ENCODE measurements at places on chromosomes 5 and 9.
A peak's percentile ranks its signal among the peaks of the same experiment; 100 is the strongest.

GRCh38 chr5:160921-161802 is 30.1 kb upstream of the LRRC14B start:
- DNase-seq, result no peak

DNA sequence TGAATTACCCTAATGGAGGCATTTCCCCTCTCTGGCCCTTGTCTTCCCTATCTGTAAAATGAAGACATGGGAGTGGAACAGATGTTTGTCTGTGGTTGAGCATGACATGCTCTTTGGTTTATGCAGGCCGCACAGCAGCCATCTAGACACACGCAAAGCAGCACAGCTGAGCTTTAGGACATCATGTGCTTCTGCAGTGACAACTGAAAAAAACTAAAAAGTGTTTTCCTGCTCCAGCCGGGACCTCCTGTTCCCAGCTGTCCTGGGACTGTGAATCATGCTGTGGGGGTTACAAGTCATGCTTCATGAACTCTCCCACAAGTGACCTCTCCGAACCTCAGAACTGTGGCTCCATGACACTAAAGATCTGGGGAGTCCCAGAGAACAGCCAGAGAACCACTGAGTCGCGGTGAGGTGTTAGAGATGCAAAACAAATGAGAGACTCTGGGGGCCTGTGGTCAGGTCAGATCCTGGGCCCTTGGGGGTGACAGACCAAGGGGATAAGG is 1.7 kb downstream of the SMIM3 start:
- no peak for DNase-seq

DNA sequence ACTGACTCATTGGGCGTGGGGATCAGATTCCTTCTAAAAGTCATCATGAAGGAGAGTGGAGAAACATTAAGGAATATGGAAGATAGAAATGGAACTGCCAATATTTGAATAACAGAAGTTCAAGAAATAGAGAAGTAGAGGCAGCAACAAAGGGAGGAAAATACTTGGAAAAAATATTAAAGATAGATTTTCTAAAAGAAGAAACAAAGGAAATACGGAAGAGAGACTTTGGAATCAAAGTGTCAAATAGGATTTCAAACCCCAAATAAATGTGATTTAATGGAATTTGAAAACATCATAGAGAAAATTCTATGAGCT is 605.1 kb upstream of the KLF4 start:
- no peak for DNase-seq

GRCh38 chr5:135429301-135430134 is 17.6 kb downstream of the DCANP1 start:
- no peak for DNase-seq

GRCh38 chr9:125629446-125629845 is 77.6 kb downstream of the MAPKAP1 start:
- DNase-seq, result no peak

- no peak for DNase-seq
Measured at GRCh38 chr5:133524666-133525065, 87.7 kb downstream of the FSTL4 start.

- no peak for DNase-seq
Measured at GRCh38 chr9:16817002-16817401, 53.5 kb downstream of the BNC2 start.

- peak; percentile 1 for DNase-seq
Measured at GRCh38 chr5:94463739-94464138, 154.7 kb downstream of the KIAA0825 start.

DNA sequence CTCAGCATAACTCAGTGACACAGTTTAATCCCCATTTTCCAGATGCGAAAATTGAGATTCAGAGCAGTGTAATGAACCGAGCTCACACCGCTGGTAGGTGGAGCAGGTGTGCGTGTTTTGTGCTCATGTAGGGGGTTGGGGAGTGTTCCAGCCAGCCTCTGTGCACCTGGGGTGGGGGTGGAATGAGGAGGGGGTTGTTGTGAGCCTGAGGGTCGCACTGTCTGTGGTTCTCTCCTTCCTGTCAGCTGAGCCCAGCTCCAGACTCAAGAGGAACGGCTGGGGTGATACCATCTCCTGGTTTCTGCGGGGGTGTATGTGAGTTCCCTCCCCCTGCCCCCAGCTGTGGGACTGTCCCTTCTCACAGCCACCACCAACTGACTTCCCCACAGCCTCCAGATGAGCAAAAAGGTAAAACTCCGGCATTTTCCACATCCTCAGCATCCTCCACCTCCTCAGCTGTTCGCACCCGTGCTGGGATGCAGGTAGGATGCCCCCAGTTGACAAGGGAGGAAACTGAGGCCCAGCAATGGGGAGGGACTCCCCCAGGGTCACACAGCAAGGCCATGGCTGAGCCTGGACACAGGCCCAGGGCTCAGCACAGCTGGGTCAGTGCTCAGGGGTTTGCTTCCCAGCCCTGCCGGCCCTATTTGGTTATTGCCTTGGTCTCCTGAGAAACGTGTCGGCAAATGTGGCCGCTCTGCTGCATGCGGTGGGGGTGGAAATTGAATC is 2.1 kb downstream of the SH2D3C start:
- DNase-seq, result no peak

DNA sequence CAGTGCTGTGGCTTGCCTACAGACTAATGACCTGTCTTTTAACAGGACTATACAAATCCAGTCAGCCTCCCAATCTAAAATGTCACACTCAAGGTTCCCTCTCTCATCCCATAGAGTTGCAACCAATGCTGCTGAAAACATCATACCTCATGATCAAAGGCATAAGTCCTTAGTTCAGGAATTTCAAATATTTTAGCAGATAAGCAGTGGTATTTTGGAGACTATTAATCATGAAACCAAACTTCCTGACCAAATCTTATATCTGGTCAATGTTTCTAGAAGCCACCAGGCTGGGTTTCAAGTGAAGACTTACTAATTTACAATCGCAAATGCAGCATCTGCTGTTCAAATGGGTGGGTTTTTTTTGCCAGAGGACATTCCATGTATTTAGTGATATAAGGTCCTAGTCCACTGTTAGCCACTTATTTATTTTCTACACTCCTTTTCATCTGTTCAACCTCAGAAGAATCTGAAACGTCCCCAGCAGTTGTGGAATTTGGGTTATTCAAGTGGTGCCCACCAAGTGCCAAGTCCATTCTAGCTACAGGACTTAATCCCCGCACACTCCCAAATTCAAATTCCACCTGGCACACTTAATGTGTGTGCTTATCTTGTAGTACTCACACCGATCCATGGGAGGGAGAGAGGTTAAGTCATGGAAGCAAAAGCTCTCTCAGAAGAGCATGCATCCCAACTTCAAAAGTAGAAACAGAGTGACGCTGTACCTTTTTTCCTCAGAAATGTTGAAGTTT is 5.8 kb downstream of the TAS2R1 start:
- DNase-seq, result peak; percentile 2

DNA sequence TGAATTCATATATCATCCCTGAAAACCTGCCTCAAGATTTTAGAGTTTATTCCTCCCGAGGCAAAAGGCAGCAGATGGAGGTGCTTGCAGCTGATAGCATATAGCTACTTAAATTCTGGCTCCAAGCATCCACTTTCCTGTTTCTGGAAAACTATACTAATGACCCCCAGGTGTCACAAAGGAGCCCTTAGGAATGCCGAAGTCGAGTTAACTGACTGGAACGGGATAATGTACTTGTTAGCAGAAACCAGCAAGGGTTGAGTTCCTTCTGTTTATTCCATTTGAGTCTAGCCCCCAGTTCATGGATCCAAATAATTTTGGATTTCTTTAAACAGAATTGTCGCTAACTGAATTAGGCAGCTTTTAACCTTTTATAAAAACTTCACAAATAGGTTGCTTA is 44.5 kb downstream of the PTTG1 start:
- DNase-seq, result no peak

GRCh38 chr5:143403593-143404415 is at the start of gene NR3C1:
Gene NR3C1 (minus strand): TSS chr5:143403686. CDS start chr5:143400839, 2,847 bp downstream.
- DNase-seq, result peak; percentile 53

DNA sequence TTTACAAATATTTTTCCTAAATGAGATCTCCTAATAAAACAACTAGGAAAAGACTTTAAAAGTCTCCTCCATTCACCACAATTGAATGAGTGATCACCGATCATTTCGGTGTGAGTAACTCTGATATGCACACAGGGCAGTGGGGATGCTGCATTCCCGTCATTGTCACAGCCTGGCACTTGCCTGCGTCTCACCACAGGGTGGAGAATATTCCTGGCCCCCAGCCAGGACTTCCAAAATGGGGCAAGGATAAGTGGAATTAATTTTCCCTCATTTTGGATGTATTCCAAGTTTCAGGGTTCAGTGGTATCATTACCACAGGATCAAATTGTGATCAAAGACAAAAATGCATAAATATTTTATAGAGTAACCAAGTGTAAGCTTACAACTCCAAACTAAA is 107.1 kb downstream of the CTNND2 start:
- DNase-seq, result no peak

DNA sequence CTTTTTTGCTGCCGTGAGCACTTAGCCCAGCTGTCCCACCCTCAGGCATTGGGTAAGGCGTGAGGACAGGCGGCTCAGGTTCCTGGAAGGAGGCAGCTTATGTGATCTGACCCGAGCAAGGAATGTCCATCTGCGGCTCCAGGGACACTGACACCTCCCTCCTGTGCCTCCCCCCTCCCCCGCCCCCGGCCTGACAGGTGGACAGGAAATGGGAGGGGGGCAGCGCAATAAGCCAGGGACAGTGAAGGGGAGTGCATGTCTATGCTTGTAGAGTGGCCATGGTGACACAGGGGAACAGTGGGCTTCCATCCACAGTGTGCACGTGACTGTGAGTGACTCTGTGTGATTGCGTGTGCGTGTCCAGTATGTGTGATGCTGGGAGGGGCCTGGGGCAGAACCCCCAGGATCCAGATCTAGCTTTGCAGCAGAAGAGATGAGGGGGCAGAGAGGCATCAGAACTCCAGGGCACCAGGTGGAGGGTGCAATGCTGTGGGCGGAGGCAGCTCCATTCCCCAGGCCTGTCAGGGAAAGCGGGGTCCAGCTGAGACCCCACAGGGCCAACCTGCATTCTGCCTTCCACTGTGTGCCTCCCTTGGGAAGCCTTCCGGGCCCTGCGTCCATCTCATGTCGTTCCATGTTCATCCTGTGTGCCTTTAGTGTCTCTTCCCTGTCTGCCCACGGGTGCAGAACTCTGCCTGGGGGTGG is 30.5 kb downstream of the CNTFR start:
- DNase-seq, result no peak

- DNase-seq, result no peak
Measured at GRCh38 chr5:56481428-56482357, 248.6 kb upstream of the ANKRD55 start.

DNA sequence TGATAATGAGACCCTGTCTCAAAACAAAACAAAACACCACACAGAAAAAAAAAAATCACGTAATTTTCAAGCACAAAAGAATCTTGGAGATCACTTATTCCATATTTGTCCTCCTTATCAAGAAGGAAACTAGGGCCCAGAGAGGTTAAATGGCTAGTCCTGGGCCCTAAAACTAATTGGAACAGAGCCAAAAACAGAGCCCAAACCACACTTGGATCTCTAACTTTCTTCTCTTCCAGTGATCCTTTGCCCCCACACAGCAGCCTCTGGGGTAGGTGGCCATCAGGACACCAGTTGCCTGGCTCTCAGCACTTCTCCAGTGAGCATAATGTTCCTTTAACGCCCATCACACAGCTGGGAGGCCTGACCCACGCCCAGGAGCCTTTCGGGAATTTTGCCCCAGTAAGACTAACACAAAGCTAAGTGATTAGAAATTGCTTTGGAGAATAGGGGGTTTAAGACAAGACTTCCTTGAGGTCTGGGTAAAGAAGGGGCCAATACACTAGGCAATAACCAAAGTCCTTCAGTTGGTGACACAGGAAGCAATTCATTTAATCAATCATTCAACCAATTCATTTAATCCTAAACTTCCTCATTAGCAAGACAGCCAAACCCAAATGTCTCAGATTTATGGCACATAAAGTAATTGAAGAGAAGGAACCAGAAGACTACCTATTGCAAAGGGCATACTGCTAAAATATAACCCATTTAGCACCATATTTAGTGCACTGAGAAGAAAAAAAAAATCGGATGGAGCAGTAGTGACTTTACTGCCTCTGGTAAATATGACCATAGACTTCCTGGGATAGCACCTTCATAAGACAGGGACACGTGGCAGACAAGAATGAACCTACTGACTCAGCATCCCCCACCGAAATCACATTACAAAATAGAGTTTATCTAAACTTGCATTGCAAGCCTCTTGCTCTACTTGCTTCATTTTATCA is 77.8 kb downstream of the ZNF608 start:
- DNase-seq, result no peak

- no peak for DNase-seq
Measured at GRCh38 chr9:113568571-113569321, 105.2 kb downstream of the RGS3 start.

DNA sequence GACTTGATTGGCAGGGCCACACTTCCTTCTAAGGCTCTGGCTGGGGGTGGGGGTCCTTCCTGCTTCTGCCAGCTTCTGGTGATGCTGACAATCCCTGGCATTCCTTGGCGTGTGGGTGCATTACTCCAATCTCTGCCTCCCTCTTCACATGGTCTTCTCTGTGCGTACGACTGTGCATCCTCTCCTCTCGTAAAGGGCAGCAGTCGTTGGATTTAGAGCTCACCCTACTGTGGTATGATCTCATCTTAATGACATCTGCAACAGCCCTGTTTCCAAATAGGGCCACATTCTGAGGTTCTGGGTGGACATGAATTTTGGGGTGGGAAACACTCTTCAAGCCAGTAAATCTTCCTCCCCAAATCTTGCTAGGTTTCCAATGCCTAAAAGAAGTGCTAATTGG is 36.8 kb downstream of the ROPN1L start:
- no peak for DNase-seq

GRCh38 chr9:101455656-101456240 is 20.2 kb upstream of the ALDOB start:
- no peak for DNase-seq

DNA sequence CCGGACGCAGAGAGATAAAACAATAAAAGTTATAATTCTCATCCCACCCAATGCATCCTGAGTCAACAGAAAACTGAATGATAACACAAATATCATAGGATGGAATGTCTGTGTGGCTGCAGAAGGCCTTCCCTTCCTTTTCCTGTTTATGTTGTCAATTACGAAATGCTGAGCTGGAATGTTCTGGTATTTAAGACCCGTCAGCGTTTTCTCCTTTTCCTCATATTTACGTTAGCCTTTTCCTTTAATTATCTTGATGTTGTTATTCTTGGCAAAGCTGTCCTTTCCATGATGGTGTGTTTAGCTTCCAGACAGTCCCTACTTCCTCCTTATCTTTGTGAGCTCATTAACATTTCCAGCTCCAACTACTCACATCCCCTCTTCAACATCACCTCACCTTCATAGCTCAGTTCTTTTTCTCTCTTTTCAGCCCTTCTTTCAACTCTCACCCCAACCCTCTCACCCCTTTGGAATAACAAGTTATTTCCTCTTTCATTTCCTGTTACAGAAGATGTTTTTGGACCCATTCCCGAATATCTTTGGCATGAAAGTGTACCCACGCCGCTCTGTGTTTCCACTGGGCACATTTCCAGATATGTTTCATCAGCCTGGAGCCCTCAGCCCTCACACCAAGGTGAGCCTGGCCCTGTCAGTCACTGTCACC is 221.6 kb downstream of the NR2F1-AS1 start:
- DNase-seq, result peak; percentile 23

DNA sequence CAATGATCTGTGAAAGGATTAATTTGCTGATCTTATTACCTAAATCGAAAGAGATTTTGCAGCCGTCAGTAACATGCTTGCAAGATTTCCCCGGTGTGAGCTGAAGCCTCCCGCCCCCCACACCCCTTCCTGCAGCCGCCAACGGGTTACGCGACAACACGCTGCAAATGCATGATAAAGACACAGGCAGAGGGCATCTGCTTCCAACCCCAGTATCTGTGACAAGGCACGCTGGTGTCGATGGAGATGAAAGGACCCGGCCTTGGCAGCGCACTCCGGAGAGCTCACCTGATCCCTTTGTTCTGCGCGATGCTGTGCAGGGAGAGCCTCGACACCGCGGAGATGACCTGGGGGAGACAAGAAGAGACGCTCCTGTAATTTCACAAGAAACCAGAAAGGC is 122.9 kb upstream of the SARDH start:
- DNase-seq, result no peak

All from astrocyte of the cerebellum (primary cell).